ENCODE measurements at places on chromosomes 4 and X. TPM values are rescaled to one million over a fixed set of nuclear protein-coding genes. Genes with fewer than 3 reads are reported as not detected.

The PDE6B gene
- total RNA-seq = 0.06 TPM

The PSAPL1 gene
- total RNA-seq = not detected

The GSX2 gene
- not detected for total RNA-seq

The ASB12 gene
- not detected for total RNA-seq

The DSPP gene
- total RNA-seq = not detected

The PASD1 gene
- total RNA-seq = not detected

The MYL5 gene
- 8.1 TPM for total RNA-seq

Measured in LHCN-M2 (cell line).